Esophagus squamous epithelium (tissue), 5 donors: ENCODE measurements at places on chromosomes 4 and X.

GRCh38 chr4:136863756-136864155, 668.5 kb downstream of the PCDH18 start:
- DNase-seq: no peak

- no peak for DNase-seq
Measured at GRCh38 chr4:81152839-81153713, 61.9 kb downstream of the PRKG2 start.

DNA sequence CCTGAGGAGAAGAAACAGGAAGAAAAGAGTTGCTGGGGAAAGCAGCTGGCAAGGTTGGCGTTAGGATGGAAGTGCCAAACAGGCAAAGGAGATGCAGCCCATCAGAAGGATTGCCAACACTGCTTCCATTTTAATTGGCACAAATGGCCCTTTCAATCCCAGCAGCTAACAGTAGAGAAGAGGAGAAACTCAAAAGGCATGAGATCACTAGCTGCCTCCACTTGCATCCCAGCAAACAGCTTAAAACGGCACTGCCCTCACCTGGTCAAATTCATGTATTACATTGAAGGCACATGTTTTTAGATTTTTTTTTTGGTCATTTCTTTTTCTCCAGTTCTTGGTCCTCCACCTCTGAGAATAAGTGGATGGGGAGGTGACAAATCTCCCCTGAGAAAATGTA, 14.9 kb upstream of the LOC101059915 start:
- DNase-seq: no peak

GRCh38 chr4:169952236-169953002, 73.8 kb downstream of the MFAP3L start:
- DNase-seq: no peak

GRCh38 chrX:34848281-34848680, 94.3 kb upstream of the FAM47B start:
- no peak for DNase-seq

DNA sequence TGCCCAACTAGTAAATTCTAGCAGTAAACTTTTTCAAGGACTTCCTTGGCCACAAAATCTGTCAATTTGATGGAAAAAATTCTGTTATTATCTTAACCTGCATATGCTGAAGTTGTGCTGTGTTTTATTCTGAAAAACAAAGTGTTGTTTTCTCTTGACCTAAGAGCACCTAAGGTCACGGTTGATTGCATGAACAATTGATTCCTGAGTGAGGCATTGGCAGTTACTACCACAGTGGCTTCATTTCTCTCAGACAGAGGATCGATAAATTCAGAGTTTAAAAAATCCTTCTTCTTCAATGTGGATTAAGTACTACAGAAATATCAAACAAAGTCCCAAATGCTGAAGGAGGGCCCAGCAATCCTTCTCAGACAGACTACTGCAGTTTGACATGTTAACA, 6.2 kb downstream of the HDAC8 start:
- no peak for DNase-seq

DNA sequence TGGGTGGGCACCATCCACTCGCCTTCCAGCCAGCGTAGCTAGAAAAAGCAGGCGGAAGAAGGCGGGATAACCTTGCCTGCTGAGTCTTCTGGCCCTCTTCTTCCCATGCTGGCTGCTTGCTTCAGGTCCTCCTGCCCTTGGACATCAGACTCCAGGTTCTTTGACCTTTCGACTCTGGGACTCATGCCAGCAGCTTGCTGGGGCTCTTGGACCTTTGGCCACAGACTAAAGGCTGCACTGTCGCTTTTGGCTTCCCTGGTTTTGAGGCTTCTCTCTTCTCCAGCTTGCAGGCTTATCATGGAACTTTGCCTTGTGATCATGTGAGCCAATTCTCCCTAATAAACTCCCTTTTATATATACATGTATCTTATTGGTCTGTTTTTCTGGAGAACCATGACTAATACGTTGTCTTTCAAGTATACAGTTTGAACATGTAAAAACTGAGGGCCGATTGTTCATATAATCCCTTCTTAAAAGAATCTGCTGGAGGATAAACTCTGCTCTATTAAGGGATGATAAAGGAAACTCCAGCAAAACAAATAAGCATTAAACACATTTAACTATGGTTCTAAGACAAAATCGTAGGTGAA, 116.6 kb upstream of the LCORL start:
- no peak for DNase-seq

- DNase-seq: no peak
Measured at GRCh38 chr4:56224641-56225040, 162.7 kb downstream of the AASDH start.

DNA sequence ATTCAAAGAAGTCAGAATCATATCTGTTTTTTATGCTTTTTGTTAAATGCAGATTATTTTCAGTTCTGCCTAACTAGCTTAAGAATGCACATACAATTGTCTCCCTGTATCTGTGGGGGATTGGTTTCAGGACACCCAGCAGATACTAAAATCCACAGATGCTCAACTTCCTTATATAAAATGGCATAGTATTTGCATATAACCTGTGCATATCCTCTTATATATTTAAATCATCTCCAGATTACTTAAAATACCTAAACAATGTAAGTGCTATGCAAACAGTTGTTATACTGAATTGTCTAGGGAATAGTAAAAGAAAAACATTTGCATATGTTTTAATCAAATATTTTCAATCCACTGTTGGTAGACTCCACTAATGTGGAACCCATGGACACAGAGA, 279.4 kb downstream of the TMA16 start:
- DNase-seq: no peak

DNA sequence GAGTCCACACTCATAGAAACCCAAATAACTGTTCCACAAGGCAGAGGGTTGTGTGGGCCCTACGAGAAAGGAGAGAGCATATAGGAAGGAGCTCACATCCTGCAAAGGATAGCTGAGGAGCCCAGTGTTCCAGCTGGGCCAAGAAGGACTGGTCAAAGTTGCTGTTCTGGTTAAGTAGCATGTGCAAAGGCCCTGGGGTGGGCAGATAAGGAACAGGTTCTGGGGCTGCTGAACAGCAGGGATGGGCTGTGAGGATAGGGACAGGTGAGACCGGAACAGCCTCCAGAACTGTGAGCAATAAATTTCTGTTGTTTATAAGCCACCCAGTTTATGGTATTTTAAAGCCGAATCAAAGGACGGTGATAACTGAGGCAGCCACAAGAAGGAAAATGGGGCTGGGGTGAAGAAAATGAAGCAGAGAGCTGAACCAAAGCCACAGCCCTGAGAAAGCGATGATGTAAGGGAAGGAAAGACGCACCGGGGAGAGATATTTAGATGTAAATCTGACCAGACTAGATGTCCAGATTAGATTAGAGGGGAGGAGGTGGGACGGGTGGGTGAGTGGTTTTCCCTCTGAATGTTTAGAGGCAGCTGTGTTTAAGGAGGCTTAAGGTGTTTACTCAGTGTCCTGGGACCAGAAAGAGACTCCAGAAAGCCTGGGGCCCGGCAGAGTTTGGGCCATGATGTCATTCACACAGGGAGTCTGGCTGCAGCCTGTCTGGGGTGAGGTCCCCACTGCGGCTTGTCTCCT, 180.8 kb upstream of the BCOR start:
- DNase-seq: no peak

DNA sequence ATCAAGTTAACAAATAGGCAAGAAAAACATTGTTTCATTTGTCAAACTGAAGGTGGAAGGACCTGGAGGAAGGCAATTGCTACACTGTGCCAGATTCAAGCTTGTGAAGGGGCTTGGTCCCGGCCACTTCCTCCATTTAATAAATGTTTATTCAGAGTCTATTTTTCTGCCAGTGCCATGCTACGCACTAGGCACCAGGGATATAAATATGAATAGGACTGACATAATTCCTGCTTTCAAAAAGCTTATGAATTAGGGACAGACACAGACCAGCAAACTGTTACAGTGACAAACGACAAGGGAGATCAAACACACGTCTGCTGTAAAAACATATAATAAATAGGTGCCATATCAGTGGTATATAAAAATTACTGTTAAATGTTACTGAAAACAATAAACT, 571 bp downstream of the TLR6 start:
- no peak for DNase-seq

DNA sequence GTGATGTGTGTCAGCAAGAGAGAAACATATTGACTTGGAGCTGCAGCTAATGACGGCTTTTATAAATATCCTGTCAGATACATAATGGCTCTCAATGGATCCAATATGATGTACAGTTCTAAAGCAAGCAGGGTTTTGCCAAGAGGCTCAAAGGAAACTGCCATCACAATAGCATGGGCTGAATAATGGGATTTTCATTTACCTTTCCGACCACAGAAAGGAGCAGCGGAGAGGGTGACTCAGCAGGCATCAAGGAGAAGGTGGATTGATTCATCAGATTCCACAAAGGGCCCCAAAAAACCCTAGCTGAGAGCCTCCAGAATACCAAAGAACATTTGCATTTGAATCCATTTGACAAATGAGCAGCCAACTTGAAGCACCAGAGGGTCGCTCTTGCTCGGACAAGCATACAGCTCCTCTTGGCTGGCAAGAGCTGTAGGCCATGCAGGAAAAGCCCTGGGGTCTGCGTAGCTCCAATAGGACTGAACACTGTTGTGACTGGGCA, 355.7 kb upstream of the NOCT start:
- DNase-seq: no peak

- no peak for DNase-seq
Measured at GRCh38 chr4:42570221-42570620, 86.7 kb downstream of the ATP8A1 start.

DNA sequence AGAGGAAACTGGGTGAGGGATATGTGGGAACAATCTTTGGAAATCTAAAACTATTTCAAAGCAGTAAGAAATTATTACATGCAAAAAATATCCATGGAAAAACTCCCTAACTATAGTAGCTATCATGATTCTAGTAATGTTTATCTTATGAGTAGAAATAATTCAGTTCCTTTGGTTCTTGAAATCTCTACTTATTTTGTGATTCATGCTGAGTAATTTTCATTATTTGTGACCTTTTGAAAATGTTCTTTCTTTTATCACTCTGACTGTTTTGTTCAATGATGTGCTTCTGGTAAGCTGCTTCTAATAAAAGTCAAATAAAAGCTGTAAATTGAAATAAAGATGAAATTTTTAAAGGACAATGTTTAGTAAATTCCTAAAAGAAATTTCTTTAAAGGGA, 40.4 kb upstream of the MAGEB10 start:
- DNase-seq: no peak

- DNase-seq: no peak
Measured at GRCh38 chrX:19758539-19758938, 128.9 kb downstream of the SH3KBP1 start.

GRCh38 chr4:146916479-146917076, 29.1 kb downstream of the TTC29 start:
- no peak for DNase-seq

GRCh38 chr4:16122308-16122711, 38.5 kb upstream of the PROM1 start:
- no peak for DNase-seq

DNA sequence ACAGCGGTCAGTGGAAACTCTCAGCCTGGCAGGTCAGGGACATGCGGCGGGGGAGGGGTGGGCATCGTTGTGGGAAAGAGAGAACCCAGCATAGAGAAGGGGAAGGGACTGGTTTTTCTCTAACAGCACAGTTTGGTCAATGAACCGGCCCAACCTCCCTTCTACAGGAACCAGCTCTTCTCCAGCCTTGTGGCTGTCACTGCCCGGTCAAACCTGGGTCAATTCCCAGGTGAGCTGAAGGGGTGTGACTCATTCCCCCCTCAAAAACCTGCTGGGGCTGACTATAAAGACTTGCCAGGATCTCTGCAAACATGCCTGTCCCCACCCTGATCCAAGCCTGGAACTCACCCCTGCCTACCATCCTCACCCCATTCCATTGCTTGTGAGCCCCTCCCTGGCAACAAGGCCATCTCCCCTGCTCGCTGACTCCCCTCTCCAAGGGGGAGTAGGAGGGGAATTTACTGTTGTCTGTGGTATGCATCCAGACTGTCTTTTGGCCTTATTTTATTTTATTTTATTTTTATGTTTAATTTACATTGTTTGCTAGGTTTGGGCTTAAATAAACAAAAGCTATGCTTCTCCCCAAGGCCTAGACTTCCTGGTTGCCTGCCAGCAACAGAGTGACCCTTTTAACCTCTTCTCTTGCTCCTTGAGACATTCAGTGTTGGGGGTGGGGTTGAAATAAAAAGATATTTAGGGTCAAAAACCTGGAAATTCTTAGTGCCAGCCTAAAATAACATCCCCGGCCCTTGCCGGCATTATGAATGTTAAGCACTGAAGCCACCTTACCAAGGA, 49.6 kb downstream of the TSC22D3 start:
- DNase-seq: no peak

DNA sequence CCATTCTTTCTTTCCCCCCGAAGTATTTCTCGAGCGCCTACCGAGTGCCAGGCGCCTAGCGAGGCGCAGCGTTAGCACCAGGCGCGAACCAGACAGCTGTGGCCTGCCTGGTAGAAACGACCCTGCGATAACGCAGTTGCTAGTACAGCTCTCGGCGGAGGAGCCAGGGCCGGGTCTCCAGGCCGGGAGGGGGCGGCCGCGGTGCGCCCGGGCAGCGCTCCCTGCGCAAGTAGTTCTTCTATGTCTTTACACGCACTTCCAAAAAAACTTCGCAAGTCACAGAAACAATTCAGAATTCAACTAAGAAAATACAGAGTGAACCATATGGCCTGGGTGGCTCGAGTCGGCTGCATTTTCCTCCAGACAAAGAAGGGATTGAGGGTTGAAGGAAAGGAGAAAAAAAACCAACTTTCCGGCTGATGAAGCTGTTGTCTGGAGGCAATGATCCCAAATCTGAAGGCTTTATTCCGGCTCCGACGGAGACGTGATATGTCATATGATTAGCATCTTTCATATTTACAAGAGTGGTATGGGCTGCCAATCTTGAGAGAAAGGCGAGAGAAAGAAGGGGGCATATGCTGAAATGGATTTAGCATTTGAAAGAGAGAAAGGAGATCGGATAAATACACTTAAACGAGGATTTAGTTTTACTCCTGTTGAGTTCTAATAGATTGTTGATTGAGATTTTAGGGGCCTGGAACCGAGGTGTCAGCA, 7.2 kb upstream of the NEUROG2 start:
- no peak for DNase-seq
